ENCODE measurements at places on chromosomes 6 and 20.
A peak's percentile ranks its signal among the peaks of the same experiment; 100 is the strongest.

DNA sequence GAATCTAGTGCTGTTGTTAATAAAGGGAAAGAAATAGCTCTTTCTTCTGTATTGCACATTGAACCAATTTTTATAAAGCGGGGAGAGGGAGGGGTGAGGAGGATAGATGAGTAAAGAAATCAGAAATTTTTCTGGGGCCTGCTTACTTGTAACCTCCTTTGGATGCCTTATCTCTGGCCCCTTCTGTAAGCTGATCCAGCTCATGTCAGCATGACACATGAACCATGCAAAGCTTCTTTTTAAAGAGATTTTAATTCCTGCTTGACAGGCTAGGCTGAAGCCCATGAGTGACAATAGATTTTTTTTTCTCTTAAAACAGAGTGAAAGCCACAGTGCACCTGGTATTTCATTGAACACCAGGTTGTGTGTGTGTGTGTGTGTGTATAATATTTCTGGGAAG lies 325.3 kb downstream of the PRL start:
- no peak for DNase-seq

DNA sequence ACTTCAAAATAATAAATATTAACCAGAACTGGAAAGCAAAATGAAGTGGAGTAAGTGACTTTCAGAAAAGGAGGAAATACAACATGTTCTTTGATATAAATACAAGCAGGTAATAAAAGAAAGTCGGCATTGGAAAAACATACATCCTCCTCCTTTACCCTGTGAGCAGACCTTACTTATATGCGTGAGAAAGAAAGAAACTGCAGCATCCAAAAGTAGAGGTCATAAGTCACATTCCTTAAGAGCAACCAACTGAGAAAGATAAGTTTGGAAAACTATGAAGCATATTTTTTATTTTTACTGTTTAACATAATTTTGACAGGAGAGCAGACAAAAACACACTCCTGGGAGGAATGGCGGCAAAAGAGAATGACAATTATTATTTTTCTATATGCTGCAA lies 155.5 kb downstream of the HACE1 start:
- DNase-seq = no peak

DNA sequence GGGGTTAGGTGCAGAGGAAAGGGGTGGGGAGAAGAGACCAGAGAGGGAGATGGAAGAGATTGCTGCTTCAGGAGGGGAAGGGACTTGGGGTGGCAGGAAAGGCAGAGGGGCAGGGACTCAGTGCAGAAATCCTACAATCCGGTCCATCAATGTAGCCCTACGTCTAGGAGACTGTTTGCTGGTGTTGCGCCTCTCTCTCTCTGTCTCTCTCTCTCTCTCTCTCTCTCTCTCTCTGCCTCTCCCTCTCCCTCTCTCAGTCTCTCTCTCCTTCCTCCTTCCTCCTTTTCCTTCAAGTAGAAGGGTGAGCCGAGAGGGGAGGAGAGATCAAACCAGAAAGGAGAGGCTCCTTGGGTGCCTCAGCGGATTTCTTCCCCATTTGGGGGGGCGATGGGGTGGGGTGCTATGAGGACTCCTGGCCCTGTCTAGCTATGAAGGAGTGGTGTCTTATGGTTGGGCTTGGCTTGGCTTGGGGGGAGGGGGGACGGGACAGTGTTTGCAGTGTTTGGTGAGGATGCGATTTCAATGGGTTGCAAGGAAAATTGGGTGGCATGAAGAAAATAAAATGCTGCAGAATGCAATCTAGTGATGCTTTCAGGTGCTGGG lies 181.2 kb downstream of the TBXT start:
- no peak for DNase-seq

- DNase-seq = peak; percentile 88
Observed at GRCh38 chr6:27502508-27503435, 29.9 kb upstream of the ZNF184 start.

DNA sequence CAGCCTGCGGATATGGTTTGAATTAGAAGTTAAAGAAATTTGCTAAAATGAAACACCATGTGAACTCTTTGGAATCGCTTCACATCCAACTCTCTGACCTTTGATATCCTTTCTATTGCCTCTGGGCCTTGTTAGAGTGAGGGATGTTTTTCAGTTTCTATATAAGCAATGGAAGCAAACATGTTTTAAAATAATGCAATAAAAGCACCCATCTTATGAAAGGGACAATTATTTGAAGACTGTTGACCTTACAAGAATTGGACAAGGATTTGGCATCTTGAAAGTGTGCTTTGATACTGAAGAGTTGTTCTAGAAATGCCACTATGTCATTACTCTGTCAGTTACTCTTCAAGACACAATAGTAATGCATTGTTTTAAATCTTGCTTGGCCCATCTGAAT lies 221.4 kb downstream of the PLCB4 start:
- DNase-seq = no peak

- no peak for DNase-seq
Observed at GRCh38 chr20:896501-897025, 19.6 kb downstream of the ANGPT4 start.

DNA sequence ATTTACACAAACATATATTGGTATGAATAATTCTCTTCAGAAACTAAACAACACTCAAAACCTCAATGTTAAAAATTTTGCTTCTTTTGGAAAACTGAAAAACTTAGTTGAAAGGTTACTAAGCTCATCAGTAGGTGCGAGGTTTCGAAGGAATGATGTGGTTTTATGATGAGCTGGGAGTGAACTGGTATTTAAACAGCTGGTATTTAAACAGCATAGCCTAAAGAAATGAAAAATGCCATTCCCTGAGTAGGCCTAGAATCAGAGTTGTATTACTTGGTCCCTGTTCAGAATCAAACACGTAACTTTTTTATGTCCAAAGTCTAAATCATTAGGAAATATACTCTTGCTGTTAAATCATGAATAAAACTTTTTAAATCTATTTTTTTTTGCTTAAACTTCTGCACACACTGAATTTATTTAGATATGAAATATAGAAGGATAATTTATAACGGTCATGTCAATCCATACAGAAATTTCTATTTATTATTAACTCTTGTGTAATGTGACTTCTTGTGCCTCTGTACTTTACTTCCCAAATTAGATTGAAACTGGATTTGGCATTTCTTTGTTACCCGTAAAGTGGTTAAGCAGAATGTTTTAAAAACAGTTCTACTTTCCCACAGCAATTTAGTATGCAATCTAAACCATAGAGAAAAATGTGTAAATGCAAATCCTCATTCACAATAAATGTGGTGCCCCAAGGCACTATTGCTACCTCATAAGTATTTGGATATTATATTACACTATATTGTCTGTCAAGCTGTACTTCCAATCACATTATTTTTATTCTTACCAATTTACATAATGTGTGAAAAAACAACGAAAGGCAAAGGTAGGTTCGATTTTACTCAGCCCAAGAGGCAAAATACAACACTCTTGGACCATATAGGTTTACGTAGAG lies 124.1 kb downstream of the HS3ST5 start:
- DNase-seq = no peak

DNA sequence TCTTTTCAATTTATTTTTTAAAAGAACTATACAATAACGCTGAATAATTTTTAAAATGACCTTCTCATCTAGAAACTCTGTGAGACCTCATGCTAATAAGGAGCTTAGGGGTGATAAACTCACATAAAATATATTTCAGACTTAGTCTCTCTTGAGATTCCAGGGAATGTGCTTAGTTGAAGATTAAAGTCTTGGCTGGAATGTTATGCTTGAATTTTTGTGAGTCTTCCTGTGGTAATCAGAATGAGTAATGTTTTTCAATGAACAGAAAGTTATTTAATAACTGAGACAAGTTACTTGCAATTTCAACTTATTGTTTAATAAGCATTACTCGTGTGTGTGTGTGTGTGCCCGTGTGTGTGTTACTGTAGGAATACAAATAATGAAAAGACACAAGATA lies 379.9 kb upstream of the EPHA7 start:
- DNase-seq = no peak

GRCh38 chr6:105193647-105194046 lies 13.8 kb upstream of the POPDC3 start:
- DNase-seq = no peak

- no peak for DNase-seq
Observed at GRCh38 chr6:169487579-169488436, 214.0 kb downstream of the WDR27 start.

DNA sequence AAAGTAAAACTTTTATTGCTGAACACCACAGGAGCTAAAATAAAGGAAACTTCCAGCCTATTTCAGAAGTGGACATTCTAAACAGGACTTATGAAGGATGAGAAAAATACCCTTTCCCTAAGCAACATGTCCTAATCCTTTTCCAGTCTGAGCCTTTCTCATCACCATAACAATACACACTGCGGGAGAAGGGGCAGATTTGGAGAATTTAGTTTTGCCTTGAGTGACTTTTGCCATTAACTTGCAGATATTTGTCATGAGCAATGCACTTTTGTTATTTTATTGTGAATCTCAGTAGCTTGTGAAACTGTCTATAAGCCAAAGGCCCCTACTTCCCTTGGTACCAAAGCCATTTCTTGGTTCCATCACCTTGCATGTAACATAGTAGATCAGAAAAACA lies 53.0 kb upstream of the OLIG3 start:
- DNase-seq = no peak

GRCh38 chr6:105484238-105485161 lies 81.6 kb upstream of the PREP start:
- peak; percentile 63 for DNase-seq

DNA sequence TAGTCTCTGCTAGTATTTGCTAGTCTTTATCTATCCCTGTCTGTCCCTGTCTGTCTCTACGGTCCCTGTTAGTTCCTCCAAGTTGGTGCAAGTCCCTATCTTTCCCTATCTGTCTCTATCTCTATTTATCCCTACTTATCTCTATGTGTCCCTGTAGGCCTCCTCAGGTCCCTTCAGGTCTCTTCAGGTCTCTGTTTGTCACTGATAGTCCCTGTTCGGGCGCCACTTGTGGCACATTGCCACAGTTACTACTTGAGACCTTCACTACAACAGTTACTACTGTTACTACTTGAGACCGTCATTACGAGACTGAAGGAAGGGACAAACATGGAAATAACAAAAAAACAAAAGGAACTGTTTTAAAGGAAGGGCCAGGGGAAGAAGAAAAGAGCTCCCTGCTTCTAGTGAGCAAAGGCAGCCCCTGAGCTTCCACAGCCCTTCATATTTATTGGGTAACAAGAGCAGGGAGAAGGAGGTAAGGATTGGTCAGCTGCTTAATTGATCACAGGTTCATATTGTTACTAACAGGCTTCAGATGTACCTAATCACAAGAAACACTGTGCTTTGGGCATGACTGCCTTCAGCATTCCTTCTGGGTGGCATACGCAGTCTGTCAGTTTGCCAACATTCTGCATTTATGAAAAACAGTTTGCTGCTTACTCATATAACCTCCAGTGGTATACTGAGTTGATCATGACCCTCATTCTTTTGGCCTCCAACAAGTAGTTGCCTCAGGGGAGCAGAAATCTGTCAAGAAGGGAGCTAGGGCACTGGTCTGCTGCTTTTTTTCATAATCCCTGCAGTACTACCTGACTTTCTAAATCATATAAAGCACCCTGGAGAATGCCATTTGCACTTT lies 8.4 kb downstream of the EPB41L2 start:
- DNase-seq = no peak

GRCh38 chr6:119442776-119443184 lies 93.2 kb upstream of the MAN1A1 start:
- DNase-seq = peak; percentile 11
